ENCODE measurements at places on chromosomes 12 and 14. TPM values are rescaled to one million over a fixed set of nuclear protein-coding genes. Genes with fewer than 3 reads are reported as not detected.
A peak's percentile ranks its signal among the peaks of the same experiment; 100 is the strongest.

GRCh38 chr12:66756631-66757030 lies 77.8 kb upstream of the GRIP1 start:
- DNase-seq: no peak

DNA sequence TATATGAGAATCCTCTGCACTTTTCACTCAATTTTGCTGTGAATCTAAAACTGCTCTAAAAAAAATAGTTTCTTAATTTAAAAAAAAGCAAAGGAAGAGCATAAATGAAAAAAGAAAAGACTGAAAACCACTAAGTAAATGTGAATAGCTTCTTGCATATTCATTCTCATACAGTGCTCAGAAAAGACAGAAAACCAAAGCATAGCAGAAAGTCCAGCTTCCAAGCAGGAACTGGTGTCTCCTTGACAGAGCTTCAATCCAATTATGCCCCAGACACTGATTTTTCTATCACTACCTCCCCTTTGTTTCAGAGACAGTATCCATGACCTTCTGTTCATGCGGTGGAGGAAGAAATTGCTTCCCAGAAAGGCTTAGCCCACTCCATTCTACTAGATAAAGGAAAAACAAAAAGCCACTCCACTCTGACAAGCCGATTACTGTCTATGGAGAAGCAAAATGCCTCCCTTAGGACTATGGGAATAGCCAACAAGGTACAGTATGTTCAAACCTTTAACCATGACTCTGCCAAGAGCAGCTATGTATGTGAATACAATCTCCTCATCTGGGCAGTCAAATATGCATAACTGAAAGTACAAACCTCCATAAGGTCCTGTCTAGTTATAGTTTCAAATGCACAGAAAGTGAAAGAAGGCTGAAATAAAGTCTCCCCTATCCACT lies 40.6 kb downstream of the ATF7 start:
- no peak for DNase-seq

GRCh38 chr12:116434155-116435011 lies 124.8 kb upstream of the MAP1LC3B2 start:
- DNase-seq: peak; percentile 95

DNA sequence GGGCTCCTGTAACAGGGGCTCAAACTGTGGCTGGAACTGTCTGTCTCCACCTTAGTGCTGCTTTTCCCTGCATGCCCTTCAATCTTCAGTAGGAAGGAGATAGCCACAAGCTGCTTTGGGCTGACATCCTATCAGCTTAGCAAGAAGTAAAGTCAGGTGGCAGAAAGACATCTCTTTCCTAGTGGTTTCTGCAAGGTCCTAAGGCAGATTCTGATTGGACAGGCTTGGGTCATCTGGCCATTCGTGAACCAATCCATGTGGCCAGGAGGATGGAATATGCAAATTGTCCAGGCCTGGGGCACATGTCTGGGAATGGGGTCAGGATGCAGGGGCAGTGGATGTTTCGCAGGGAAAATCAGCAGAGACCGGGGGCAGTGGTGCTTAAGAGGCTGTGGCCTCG lies 5.2 kb downstream of the RITA1 start:
- peak; percentile 54 for DNase-seq

DNA sequence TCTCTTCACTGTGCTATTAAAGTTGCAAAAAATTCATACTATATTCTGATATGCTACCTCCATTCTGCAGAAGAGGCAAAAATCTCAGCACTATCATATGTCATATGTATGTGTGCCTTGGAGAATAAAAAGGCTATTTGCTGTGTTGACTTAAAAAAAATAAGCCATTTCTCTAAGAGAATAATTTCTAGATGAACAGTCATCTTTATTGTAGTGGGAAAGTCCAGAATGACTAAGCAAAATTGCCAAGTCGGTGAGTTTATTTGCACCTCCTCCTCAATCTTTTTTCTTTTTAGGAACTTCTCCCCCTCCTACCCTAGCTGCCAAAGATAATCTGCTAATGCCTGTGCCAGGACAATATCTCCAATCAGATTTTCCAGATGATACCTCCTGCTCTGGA lies 353.8 kb upstream of the FAR2 start:
- DNase-seq: peak; percentile 81

GRCh38 chr12:131147894-131148293 lies 194.2 kb downstream of the ADGRD1 start:
- DNase-seq: no peak

- DNase-seq: no peak
These were observed 27.8 kb downstream of the CLIP1 start for GRCh38 chr12:122394626-122395194.

GRCh38 chr14:76776428-76777251 lies 15.4 kb downstream of the VASH1 start:
- peak; percentile 18 for DNase-seq

DNA sequence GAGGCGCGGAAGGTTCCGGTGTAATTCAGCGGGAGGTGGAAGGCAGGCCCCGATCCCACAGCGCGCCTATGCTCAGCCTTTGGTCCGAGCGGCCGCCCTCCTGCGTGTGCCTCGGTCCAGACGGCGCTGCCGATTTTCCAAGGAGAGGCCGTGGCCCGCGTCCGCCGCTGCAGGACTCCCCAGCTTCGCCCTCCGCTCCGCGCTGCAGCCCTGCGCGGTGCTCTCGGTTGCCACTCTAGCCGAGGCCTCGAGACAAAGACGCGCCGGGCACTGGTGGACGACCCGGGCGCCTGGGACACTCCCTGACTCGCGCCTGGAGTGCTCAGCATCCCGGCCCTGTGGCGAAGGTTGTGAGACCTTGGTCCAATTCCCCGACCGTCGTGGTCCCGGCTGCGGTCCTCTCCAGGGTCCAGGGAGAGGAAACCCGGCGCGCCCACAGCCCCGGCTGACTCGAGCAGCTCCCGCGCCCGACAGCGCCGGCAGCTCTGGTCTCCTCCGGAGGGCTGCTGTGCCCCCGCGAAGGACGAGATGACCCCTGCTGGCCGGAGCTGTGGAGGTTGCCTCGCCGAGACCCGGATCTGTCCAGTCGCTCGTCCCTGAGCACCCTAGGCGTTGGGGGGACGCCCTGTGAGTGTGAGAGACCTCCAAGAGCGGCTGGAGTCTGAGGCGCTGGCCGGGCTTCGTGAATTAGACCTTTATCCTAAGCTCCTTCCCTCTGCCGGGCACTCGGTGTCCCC lies 6.5 kb downstream of the HOXC12 start:
- no peak for DNase-seq

- DNase-seq: no peak
These were observed 154.1 kb upstream of the ARID2 start for GRCh38 chr12:45575417-45575816.

GRCh38 chr14:27686137-27686536 lies 1080.5 kb upstream of the FOXG1 start:
- peak; percentile 45 for DNase-seq

- no peak for DNase-seq
These were observed 734 bp downstream of the FIGNL2 start for GRCh38 chr12:51847643-51848325.

DNA sequence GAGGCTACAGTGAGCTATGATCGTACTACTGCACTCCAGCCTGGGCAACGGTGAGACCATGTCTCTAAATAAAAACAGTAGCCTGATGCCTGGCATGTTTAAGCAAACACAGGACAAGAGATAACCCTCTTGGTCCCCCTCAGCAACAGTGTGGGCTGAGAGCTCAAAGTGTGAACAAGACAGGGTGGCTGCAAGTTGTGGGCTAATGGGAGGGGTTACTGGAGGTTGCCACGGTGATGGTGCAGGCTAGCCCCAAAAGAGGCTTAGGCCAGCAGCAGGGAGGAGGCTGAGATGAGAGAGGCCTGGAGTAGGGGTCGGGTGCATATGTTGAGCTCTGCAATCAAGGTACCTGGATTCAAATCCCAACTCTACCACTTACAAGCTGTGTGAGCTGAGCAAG lies 3.4 kb upstream of the LGMN start:
- no peak for DNase-seq

DNA sequence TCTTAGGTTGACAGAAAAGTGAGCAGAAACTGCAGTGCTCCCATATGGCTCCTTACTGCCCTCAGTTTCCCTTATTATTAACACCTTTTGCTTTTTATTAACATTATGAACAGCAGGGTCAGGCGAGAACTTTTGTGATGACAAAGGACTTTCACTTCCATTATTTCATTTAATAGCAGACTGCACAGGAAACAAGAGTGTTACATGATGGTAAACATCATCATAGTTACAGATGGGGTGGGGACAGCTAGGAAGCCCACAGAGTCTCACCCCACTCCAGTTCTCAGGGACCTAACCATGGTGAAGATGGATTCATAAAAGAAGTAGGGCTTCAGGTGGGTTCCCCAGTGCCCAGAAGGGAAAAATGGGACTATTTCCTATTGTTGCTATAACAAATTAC lies 110.1 kb upstream of the PELI2 start:
- no peak for DNase-seq

- peak; percentile 16 for DNase-seq
These were observed 77.1 kb upstream of the PLXNC1 start for GRCh38 chr12:94071258-94071657.

GRCh38 chr12:129102233-129102632 lies 249.0 kb downstream of the GLT1D1 start:
- DNase-seq: no peak

DNA sequence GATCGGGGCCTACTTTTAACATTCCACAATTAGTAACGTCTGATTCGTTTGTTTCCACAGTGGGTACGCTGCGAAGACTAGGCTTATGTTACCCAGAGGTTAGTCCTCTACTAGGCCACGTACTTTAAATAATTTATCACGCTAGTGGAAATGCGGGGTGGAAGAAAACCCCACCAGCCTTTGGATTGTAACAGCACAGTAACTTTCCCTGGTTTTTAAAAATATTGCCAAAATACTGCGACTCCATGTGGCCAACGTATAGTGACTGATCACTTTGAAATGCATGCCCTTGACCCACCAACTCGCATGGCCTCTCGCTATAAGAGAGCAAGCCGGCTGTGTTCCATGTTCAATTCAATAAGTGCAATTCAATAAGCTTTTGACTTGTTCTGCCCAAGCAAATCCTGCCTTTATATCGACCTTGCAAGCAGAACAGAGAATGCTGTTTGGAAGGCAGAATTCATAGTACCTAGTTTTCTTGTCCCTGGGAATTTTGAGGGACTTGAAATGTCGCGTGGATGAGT lies 882 bp upstream of the GTF2A1 start:
- DNase-seq: no peak

DNA sequence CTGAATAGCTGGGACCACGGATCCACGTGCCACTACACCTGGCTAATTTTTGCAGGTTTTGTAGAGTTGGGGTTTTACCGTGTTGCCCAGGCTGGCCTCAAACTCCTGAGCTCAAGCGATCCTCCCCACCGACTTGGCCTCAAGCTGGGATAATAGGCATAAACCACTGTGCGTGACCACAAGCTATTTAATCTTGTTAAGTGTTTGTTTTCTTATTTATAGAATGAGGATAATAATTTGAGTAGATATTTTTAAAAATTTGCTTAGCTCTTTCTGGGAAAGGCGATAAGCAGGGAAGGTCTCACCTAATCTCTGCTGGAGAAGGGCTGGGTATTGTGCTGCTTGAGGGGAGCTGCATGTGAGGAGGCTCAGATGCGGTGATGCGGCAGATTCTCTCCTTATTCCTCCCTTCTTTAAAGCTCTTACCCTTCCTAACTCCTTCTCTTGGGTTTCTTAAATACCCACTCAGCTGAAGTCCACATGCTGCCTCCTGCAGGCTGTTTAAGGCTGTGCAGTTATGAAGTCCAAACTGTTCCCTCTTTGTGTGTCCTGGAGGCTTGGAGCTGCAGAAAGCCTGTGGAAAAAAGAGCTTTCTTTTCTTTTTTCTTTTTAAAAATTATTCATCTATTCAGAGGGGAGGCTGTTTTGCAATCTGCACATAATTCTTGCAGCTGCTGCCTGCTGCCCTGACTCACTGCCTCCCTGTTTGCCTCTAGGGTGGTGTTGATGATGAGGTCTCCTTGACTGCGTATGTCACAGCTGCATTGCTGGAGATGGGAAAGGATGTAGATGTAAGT lies 37.9 kb downstream of the A2ML1 start:
- peak; percentile 36 for DNase-seq

DNA sequence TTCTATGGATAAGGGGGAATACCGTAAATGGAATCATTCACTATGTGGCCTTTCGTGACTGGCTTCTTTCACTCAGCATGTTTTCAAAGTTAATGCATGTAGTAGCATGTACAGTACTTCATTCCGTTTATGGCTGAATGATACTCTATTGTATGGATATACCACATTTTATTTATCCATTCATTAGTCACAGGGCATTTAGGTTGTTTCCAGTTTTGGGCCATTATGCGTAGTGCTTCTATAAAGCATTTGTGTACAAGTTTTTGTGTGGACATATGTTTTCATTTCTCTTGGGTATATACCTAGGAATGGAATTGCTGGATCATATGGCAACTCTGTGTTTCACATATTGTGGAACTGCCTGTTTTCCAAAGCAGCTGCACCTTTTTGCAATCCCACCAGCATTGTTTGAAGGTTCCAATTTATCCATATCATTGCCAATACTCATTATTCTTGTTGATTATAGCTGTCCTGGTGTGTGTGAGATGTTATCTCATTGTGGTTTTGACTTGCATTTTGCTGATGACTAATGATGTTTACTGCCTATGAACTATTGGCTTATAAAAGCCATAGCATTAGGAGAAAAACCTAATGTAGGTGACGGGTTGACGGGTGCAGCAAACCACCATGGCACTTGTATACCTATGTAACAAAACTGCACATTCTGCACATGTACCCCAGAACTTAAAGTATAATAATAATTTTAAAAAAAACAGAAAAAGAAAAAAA lies 45.5 kb downstream of the ATF7IP start:
- DNase-seq: peak; percentile 63

GRCh38 chr14:75395862-75396261 lies 32.0 kb upstream of the JDP2 start:
- DNase-seq: no peak

DNA sequence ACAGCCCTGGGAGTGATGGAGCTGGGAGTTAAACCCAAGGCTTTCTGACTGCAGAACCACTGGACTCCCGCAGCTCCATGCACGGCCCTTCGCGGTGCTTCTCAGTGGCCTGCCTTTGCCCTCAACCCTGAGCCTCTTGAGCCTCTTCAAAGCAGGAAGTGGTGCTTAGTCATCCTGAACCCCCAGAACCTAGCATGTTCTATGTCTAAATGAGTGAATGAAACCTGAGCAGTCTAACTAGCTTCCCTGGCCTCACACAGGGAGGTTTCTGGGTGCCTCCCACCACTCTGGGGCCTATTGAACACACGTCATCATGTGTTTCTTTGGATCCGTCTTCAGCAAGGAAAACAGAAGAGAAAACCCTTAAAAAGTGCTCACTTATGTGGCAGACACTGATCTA lies 117.9 kb upstream of the SFSWAP start:
- no peak for DNase-seq

The RPGRIP1 gene
- total RNA-seq: not detected

The HCAR3 gene
- total RNA-seq: not detected

The SLC10A1 gene
- total RNA-seq: not detected

The MSRB3 gene
- total RNA-seq: 4.5 TPM

The IRAK3 gene
- not detected for total RNA-seq

The PRPH gene
- 0.15 TPM for total RNA-seq

The NKX2-1 gene
- total RNA-seq: not detected

The ADSS1 gene
- total RNA-seq: 7.9 TPM

The EIF2B1 gene
- 70.8 TPM for total RNA-seq

The OTOGL gene
- total RNA-seq: 3.1 TPM

Measured in PC-3 (cell line).